Keratinocyte (primary cell): ENCODE measurements at places on chromosomes 5 and 9. TPM values are rescaled to one million over a fixed set of nuclear protein-coding genes. Genes with fewer than 3 reads are reported as not detected.

TAF11L10 gene
- not detected in 3 replicates for polyA plus RNA-seq

DNA sequence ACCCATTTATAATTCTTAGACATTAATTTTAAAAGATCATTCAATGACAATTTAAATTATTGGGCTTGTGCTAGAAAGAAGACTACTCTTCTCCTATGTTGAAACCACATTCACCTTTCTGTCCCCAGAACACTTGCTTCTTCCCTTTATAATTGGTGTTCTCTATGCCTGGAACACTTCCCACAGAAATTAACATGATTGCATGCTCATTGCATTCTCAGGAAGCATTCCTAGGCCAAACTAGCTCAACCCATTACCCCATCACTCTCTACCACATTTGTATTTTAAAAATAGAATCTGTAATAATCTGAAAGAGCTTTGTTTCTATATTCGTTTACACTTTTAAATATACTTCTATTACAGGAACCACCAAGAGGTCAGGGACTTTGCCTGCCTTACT, 184.7 kb downstream of the MEF2C start:
- H3K27me3 ChIP-seq: peaks cover 23% of the 10 kb centered on the region
- H3K4me1 ChIP-seq: no peaks in the 10 kb centered on the region
- H3K36me3 ChIP-seq: no peaks in the 10 kb centered on the region

GMCL2 gene
- polyA plus RNA-seq: not detected in 3 replicates

TRPM6 gene
- polyA plus RNA-seq: 0.18 to 0.24 TPM (median 0.22 TPM) in 3 replicates

ADAMTS12 gene
- polyA plus RNA-seq: 0.31 to 0.92 TPM (median 0.49 TPM) in 3 replicates

KCNN2 gene
- 0.09 TPM in 2 of 3 replicates, not detected in the other for polyA plus RNA-seq

DNA sequence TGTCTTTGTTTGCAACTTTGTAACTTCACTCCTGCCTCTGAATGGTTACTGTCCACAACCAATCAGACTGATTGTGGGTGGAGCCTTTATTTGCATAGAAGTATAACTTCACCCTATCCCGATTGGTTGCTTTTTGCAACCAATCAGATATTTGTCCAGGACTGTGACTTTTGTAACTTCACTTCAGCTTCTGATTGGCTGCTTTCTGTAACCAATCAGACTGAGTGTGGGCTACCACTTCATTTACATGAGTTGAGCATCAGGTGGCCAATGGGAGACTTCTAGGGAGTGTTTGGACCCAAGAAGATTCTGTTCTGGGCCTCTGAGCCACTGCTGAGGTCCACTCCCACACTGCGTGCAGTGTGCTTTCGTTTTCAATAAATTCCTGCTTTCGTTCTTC, 1810.7 kb upstream of the CDH6 start:
- no peaks in the 10 kb centered on the region for H3K36me3 ChIP-seq
- no peak overlapping the region for H3K4me3 ChIP-seq
- no peaks in the 10 kb centered on the region for H3K27me3 ChIP-seq
- DNase-seq: no peak
- H3K4me1 ChIP-seq: no peaks in the 10 kb centered on the region
- no peak overlapping the region for H3K27ac ChIP-seq

DNA sequence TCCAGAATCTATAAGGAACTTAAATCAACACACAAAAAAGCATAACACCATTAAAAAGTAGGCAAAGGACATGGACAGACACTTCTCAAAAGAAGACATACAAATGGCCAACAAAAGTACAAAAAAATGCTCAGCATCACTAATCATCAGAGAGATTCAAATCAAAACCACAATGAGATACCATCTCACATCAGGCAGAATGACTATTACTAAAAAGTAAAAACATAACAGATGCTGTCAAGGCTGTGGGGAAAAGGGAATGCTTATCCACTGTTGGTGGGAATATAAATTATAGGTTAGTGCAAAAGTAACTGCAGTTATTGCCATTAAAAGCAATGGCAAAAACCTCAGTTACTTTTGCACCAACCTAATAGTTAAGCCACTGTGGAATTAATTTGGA, 32.2 kb upstream of the SPATA31D4 start:
- no peak overlapping the region for H3K27ac ChIP-seq
- no peaks in the 10 kb centered on the region for H3K27me3 ChIP-seq
- no peak for DNase-seq
- no peak overlapping the region for H3K4me3 ChIP-seq
- H3K36me3 ChIP-seq: no peaks in the 10 kb centered on the region

PIGO gene
- 18.6 to 27.0 TPM (median 20.7 TPM) in 3 replicates for polyA plus RNA-seq
